Endodermal cell (in vitro differentiated cells): ENCODE measurements at places on chromosomes 4 and X.
A peak's percentile ranks its signal among the peaks of the same experiment; 100 is the strongest.

DNA sequence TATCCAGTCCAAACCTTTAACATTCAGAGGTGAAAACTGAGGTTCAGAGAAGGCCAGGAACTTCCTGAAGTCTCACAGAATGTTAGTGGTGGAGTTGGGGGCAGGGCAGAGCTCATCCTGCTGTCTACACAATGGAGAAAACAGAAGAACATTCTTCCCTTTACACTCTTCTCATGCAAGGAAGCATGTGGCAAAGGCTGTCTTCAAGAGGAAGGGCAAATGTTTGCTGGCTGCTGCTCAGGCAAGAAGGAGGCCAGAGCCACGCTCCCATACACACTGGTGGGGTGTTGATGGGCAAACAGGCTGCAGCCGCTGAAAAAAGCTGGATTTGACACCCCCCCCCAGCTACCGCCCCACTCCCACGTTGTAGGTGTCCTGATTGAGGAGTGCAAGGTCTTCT is 32.5 kb downstream of the HMGB3 start:
- no peak for DNase-seq

GRCh38 chr4:14837860-14838259 is 164.4 kb upstream of the CPEB2 start:
- no peak for DNase-seq

DNA sequence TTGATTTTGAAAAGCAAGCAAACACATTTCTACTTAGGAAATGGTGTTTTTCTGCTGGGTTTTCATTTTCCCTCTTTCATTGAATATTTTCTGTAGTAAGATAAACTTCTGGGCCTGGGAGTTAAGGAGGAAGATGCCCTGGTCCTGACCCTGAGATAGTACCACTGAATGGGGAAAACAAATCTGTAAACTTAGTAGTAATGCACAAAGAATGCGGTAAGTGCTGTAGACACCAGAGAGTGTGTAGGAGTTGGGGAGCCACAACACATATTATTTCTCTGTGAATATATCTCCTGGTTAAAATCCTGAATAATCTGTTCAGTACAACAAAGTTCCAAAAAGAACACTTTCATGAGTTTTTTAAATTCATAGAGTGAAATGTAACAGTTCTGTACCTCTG is 178.3 kb downstream of the MAPK10 start:
- DNase-seq: no peak

- DNase-seq: no peak
Measured at GRCh38 chrX:47651043-47651905, 911 bp upstream of the ELK1 start.

GRCh38 chr4:112348488-112349158 is 51.5 kb downstream of the ALPK1 start:
- DNase-seq: peak; percentile 89

- DNase-seq: no peak
Measured at GRCh38 chr4:30929649-30930048, 209.5 kb downstream of the PCDH7 start.

GRCh38 chrX:150664290-150664689 is 28.9 kb upstream of the MTMR1 start:
- no peak for DNase-seq

DNA sequence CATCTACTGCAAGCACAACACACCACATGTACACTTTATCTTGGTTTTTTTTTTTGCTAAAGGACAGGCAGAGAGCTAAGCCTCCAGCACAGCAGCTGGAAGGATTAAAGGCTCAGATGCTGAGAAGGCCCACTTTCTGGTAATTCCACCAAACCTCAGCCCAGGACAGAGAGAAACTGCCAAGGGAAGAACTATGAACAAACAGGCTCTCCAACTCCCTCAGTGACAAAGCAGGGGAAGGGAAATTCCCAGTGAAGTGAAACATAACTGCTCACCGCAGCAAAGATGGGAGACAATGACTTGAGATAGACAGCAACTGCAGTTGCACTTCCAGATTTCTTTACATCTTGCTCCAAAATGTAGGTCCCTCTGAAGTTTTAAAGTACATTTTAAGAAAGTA is 4.8 kb downstream of the PROM1 start:
- DNase-seq: peak; percentile 17

DNA sequence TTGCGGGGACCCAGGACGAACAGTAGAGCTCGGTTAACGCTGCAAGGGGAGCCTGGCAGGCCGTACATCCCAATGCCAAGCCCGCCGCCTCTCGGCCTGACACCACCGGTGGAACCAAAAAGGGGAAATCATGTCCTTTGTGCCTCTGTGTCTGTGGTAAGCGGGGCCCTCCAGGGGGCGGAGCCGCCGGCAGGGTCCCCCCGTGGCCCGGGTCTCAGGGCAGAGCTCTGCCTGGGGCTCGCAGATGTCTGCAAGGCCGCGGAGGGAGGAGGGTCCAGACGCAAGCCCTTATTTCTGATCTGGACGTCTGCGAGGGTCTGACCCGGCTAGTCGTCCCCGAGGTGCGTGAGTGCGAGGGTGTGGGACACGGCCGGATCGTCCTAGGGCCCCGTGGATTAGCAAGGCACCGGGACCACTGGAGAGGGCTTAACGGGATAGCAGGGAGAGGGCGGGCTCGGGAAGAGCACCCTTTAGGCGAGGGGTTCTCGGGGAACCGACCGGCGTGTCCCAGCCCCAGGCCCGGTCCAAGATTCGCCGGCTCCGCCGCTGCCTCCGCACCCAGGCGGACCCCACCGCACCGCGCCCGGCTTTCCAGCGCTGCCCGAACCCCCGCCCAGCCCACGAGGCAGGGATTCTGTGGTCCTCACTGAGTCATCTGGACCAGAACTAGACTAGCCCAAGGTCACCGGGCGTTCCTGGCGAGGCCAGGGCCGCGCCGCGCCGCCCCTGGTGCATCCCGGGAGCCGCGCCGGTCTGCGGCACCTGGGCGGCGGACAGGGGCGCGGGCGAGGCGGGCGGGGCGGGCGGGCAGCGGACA is 863 bp upstream of the FAM193A start:
- peak; percentile 85 for DNase-seq

GRCh38 chr4:36322921-36323354 is 41.5 kb downstream of the DTHD1 start:
- DNase-seq: no peak

- no peak for DNase-seq
Measured at GRCh38 chr4:53427366-53427765, 49.9 kb downstream of the FIP1L1 start.

- DNase-seq: peak; percentile 29
Measured at GRCh38 chrX:1444561-1445500, 7.9 kb downstream of the ASMTL start.

- no peak for DNase-seq
Measured at GRCh38 chr4:53136954-53137353, 228.9 kb downstream of the SCFD2 start.

- no peak for DNase-seq
Measured at GRCh38 chr4:140807491-140808252, 51.5 kb upstream of the TBC1D9 start.

GRCh38 chrX:43676971-43677572 is 21.0 kb downstream of the MAOA start:
- no peak for DNase-seq

DNA sequence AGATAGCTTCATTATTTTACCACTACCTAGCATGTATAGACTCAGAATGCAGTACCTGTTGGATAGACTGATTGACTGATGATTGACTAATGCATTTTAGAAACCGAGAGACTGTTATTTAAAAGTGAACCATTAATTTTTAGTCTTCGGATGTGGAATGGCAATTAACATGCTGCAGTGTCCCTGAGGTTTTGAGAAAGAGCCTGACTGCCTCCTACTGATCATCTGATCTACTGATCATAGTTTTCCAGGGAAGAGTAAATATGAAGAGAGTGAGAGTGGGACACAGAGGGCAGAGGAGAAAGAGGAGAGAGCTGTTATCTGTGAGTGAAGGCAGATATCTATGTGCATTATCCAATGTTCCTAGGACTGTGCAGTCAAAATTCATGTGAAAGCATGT is 764.7 kb downstream of the TRIML1 start:
- DNase-seq: no peak

GRCh38 chr4:24073948-24074347 is 184.1 kb upstream of the PPARGC1A start:
- DNase-seq: no peak

DNA sequence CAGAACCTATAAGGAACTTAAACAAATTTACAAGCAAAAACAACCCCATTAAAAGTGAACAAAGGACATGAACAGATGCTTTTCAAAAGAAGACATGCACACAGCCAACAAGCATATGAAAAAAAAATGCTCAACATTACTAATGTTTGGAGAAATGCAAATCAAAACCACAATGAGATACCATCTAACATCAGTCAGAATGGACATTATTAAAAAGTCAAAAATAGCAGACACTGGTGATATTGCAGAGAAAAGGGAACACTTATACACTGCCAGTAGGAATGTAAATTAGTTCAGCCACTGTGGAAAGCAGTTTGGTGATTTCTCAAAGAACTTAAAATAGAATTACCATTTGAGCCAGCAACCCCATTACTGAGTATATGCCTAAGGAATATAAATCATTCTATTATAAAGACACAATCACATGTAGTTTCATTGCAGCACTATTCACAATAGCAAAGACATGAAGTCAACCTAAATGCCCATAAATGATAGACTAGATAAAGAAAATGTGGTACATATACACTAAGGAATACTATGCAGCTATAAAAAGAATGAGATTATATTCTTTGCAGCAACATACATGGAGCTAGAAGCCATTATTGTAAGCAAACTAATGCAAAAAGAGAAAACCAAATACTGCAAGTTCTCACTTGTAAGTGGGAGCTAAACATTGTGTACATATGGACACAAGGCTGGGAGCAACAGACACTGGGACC is 1509.4 kb downstream of the TECRL start:
- no peak for DNase-seq

DNA sequence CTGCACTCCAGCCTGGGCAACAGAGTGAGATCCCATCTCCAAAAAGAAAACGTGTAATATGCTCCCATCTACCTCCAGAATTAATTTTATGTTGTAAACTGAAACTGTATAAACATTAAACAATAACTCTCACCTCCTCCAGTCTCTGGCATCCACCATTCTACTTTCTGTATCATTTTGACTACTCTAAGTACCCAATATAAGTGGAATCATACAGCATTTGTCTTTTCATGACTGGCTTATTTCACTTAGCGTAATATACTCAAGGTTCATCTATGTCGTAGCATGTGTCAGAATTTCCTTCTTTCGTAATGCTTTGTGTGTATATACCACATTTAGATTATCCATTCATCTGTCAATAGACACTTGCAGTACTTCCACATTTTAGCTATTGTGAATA is 20.6 kb downstream of the F8 start:
- DNase-seq: no peak

- peak; percentile 53 for DNase-seq
Measured at GRCh38 chrX:19670854-19671620, 155.7 kb upstream of the MAP3K15 start.

GRCh38 chr4:68797618-68798017 is 18.2 kb upstream of the UGT2B10 start:
- DNase-seq: no peak

GRCh38 chr4:37978248-37978924 is 18.2 kb downstream of the PTTG2 start:
- peak; percentile 75 for DNase-seq

- no peak for DNase-seq
Measured at GRCh38 chrX:134251241-134251640, 14.3 kb downstream of the CCDC160 start.

DNA sequence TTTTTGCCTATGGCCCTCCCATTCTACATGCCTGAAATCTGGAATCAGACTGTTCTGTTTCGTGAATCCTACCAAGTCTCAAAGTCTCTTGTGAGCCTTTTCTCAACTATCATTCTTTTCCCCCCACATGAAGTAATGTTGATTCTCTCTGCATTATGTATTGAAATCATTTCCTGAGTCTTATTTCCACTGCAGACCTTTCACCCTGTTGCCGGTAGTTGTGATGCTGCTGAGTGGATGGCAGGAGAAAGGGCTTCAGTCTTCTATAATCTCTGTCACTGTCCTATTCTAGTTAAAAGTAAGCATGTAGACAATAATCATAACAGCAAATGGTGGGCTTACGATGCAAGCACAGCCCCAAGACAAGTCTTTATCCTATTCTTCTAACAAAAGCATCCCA is 75.0 kb downstream of the TBC1D9 start:
- DNase-seq: no peak

DNA sequence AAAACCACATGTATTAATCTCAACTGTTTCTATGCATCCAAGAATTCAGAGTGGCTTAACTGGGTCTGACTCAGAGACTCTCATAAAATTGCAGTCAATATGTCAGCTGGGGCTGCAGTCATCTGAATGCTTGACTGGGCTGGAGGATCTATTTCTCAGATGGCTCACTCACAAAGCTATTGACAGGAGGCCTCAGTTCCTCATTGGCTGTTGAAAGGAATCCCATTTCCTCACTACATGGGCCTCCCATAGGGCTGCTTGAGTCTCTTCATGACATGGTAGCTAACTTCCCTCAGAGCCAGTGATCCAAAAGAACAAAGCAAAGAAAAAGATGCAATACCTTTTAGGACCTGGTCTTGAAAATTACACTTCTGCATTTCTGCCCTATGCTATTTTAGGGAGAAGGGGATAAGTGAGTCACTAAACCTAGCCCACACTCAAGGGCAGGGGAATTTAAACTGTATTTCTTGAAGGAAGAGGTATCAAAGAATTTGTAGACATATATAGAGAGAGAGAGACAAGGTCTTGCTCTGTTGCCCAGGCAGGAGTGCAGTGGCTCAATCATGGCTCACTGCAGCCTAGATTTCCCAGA is 9.8 kb downstream of the SCFD2 start:
- no peak for DNase-seq

- no peak for DNase-seq
Measured at GRCh38 chr4:27020203-27020602, 159.6 kb downstream of the STIM2 start.

DNA sequence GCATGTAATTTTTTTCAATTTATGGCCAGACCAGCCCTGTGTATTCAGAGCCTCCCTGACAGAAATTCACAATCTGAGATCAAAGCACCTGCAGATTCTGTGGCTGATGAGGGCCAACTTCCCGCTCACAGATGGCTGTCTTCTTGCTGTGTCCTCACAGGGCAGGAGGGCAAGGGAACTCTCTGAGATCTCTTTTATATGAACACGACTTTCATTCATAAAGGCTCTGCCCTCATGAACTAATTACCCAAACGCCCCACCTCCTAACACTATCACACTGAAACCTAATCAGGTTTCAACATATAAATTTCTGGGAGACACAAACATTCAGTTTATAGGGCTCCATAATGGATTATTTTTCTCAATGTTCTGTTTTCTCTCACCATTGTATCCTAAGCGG is 192.6 kb downstream of the NWD2 start:
- DNase-seq: no peak

GRCh38 chrX:102498732-102499131 is 17.8 kb downstream of the TMSB15A start:
- no peak for DNase-seq

DNA sequence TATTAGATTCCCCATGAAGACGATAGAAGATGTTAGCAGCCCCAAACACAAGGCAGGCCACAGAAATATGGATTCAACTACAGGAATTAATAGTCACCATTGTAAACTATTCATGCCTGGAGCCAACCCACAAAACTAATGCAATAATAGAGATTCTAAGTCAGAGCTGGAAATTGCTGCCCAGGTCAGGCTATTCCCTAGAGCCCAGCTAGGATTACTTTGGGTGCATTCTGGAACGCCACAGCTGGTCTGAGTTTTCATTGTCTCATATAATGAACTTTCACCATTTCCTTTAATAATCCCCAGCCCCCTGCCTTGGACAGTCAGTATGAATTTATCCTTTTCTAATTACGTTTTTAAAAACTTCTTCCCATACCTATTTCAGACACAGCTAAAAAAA is 252.6 kb downstream of the PAPSS1 start:
- no peak for DNase-seq
